ENCODE measurements at places on chromosomes 5 and 9.

DNA sequence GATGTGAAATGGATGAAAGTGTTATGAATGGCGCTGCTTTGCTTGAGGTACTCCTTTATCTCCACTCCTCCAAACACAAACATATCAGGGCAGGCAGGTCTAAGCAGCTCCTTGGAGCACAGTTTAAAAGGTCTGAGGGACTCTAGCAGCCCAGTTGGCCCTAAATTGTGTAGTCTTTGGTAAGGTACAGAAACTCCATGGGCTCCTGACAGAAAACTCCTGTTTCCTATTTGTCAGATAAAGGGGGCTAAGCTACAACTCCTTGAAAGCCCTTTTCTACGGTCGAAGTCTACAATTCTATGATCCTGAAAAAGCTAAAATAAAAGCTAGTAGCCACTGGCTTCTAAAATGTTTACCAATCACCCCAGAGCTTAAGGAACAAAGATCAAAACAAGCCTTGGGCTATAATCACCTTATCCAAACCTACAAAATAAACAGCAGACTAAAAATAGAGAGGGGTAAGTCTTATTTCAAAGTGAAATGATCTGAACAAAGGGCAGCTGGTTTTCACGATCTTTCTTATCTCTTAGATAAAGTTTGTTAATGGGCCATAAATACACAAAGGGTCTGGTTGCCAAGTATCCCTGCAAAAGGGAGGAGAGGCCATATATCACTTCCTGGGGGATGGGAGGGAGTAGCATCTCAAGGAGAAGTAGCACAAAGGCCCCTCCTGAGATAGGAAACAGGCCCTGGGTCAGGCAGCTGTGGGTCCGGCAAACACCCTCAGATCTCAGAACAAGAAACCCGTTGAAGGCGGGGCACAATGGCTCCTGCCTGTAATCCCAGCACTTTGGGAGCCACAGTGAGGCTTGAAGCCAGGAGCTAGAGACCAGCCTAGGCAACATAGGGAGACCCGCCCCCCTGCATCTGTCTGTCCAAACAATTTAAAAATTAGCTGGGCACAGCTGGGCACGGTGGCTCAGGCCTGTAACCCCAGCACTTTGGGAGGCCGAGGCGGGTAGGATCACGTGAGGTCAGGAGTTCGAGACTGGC, 28.3 kb upstream of the DENND4C start:
- DNase-seq, result no peak

DNA sequence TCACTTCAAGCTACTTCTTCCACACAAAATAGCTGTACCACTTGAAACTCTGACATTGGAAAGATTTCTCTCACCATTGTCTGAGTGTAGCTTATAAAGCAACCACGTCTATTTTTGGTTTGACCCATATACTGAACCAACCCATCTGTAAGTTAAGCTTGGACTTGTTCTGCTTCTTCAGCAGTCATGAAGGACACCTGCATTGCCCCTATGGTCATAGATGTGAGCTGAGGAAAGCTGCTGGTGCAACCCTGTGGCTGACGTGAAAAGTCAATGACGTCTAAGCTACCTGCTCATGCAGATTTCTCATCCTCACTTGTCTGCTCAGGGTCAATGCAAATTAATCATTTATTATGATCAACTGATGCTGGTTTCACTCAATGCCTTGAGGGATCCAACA, 417.4 kb downstream of the CETN3 start:
- DNase-seq, result no peak

GRCh38 chr5:168844016-168844921, 265.1 kb upstream of the PANK3 start:
- peak; percentile 51 for DNase-seq

GRCh38 chr5:177099422-177100093, 12.8 kb downstream of the FGFR4 start:
- peak; percentile 29 for DNase-seq

GRCh38 chr5:87127956-87128687, 139.6 kb upstream of the RASA1 start:
- no peak for DNase-seq

DNA sequence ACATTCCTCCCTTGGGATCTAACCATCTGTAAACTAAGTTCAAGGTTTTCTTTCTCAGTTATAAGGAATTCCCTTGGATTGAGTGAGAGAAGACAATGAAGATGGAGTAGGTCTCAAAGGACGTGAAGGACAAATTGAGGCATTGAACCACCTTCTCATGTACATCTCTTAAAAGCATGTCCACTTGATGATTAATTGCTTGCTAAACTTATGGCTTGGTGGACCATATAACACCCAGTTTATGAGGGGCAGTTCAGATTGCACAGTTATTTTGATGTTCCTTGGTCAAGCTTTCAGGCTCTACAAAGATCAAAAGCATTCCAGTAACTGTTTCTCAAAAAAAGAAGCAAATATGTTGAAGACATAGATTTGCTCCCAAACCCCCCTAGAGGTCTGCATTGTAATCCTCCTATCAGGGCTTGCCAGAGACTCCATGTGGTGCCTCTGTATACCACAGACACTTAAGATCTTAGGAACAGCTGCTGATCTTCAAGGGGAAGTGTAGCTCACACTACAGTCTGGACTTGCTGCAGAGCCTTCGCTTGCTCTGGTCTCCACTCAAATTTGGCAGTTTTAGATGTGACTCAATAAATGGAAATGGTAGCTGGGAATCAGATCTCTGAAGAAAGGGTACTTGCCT, 56.9 kb upstream of the ALDH1A1 start:
- no peak for DNase-seq

GRCh38 chr5:116514421-116514970, 60.1 kb downstream of the SEMA6A start:
- DNase-seq, result no peak

- no peak for DNase-seq
Measured at GRCh38 chr9:15786616-15787015, 233.8 kb downstream of the CCDC171 start.

- no peak for DNase-seq
Measured at GRCh38 chr5:176320577-176320976, 41.0 kb downstream of the KIAA1191 start.

GRCh38 chr5:94245608-94246007, 372.8 kb downstream of the KIAA0825 start:
- DNase-seq, result no peak

GRCh38 chr9:114246558-114246957, 76.3 kb upstream of the ORM1 start:
- no peak for DNase-seq

- no peak for DNase-seq
Measured at GRCh38 chr9:72210522-72210921, 61.3 kb downstream of the GDA start.

DNA sequence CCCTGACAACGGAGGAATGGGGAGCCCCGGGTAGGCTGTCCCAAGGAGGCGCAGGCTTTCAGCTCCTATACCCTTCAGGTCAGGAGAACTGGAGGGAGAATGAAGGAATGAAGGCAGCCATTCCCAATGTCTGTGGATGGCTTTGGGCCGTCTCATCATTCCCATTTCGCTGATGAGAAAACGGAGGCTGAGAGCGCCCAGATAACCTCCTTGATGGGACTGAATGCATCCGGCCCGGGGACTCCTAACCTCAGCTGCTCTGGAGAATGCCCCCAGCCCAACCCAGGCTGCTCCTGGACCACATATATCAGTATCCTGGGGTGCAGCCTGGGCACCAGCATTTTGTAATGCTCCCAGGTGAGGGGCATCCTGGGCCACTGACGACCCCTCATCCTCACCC, 52.6 kb upstream of the RNU6ATAC start:
- DNase-seq, result no peak

GRCh38 chr9:108874058-108874788, 12.2 kb downstream of the ACTL7A start:
- no peak for DNase-seq
